Activated naive CD4-positive, alpha-beta T cell treated with Interleukin-2 at 50 U/mL for 16 hours (primary cell): ENCODE measurements at places on chromosomes 7 and 10.

DNA sequence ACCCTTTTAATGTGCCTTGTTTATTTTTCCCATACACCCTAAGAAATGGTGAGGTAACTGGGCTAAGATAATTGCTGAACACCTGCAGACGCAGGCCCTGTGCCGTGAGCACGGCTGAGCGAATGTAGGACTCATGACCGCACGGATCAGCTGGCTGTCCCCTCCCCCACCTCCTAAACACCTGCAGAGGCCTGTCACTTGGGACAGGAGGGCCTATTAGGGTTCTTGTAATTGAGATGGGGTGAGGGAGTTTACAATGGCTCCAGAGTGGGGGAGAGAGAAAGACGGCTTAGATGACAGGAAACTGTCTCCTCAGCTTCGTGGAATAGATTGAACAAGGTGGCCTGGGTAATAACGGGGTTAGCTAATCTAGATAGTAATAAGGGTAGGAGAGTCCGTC, 291.7 kb upstream of the HABP2 start:
- DNase-seq = no peak

- no peak for DNase-seq
These were observed 6.5 kb downstream of the ANLN start for GRCh38 chr7:36396150-36396549.

- DNase-seq = no peak
These were observed 164.6 kb upstream of the GRM3 start for GRCh38 chr7:86479144-86479543.

DNA sequence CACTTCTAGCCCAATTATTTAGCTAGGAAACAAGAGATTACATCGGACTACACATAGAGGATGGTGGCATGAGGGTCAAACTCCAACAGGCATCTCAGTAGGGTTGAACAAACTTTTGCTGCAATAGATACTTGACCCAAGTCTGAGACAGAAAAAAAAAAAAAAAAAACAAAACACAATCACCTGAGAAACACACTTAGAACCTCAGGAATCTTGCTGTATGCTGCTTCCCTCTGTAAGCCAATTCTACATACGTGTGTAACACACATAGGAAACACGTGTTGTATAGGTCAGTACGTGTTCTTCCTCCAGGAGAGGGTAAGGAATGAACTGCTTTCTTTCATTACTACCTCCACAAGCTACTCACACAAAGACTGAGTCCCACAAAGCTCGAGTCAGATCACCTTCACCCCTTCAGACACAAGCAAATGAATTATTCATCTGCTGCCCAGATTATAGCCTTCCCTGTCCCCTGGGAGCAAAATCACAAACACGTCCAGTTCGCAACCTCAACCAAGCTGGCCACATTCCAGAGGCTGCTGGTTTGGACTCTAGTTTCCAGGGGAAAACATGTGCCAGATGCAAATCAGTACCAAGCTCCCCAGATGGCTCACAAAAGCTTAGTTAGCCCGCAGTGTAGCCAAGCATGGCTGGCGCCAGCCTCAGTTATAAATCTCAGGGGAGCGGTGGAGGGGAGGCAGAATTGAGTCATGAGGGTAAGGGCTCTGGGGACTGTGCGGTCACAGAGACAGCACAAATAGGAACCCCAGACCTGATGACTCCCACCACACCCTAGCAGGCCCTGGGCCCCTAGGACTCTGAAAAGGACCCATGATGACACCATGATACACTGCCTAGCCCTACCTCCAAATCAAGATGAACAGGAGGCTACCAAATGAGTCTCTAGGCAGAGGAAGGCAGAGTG, 15.1 kb downstream of the PSAP start:
- no peak for DNase-seq

GRCh38 chr7:11786186-11786585, 45.8 kb downstream of the THSD7A start:
- no peak for DNase-seq

- DNase-seq = no peak
These were observed 3.0 kb downstream of the ADAM8 start for GRCh38 chr10:133273534-133274143.

DNA sequence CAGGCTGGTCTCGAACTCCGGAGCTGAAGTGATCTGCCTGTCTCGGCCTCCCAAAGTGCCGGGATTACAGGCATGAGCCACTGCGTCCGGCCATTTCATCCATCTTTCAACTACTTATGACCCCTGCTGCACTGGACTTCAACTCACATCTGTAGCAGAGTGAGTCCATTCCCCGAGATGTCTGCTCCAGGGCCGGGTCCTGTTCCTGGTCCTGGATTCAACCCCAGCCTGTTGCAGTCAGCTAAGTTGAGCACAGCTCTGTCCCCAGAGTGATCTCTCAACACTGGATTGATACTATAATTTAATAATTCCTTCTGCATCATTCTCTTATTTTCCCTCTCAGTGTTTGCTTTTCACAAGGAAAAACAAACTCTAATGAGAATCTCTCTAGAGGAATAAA, 25.8 kb downstream of the PRTFDC1 start:
- DNase-seq = no peak

GRCh38 chr10:25694971-25695370, 239.1 kb upstream of the MYO3A start:
- DNase-seq = no peak

- peak; percentile 52 for DNase-seq
These were observed 34.6 kb downstream of the AGK start for GRCh38 chr7:141585592-141586510.
